Activated naive CD8-positive, alpha-beta T cell treated with anti-CD3 and anti-CD28 coated beads for 36 hours (primary cell): ENCODE measurements at places on chromosomes 16 and 17.

GRCh38 chr17:71725811-71726210 is 395.0 kb upstream of the SOX9 start:
- DNase-seq = no peak

GRCh38 chr17:2521257-2521656 is 9.6 kb upstream of the METTL16 start:
- no peak for DNase-seq

DNA sequence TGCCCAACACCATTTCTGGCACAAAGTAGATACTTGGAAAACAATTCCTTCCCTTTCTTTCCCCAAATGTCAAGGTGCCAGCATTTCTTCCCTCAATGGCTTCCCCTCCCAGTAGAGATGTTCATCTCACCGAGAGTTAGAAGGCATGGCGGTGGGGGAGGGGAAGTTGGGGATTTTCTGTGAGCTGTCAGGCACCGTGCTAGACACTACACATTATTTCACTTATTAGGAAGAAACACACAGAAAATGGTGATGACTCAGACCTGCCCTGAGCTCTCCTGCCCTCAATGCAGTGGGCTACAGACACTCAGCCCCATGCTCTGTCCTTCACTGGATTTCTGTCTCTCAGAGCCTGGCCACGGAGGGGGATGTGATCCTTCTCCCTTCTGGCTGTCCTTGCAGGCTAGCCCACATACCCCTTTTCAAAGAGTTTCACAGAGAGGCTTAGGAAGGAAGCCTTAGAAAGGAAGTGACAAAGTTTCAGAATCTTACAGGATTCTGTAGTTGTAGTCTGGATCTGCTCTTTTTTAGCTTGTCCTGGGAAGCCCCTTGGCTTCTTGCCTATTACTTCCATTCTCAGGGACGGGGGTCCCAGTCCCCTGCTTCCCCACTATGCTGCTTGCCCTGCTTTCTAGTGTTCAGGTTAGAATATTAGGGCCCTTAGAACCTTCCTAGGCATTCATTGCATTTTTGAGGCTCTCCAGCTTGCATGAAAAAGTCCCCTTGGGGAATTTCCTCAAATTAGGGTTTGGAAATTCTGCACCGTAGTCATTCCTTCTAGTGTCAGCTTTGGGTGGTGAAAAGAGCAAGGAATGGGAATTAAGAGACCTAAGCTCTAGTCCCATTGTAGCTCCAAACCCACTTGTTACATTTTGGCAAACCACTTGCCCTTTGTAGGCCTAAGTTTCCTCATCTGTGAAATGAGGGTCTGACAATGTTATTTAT is 12.2 kb upstream of the CCL5 start:
- peak; percentile 66 for DNase-seq

GRCh38 chr16:30526823-30527634 is 663 bp upstream of the ZNF768 start:
- peak; percentile 98 for DNase-seq

- no peak for DNase-seq
Measured at GRCh38 chr17:20207262-20207985, 198.3 kb downstream of the SPECC1 start.

- no peak for DNase-seq
Measured at GRCh38 chr16:77868478-77868877, 80.1 kb downstream of the VAT1L start.

DNA sequence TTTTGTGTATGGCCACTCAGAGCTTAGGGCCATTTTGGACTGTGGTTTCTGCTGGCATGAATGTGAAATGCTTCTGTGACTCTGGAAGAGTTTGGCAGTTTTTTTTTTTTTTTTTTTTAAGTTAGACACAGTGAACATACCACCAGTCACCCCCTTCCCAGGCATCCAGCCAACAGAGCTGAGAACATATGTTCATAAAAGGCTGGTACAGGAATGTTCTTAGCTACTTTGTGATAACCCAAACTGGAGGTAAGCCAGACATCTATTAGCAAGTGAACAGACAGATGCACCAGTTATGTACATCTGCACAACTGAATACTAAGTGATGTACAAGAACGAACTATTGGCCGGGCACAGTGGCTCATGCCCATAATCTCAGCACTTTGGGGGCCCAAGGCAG is 92.7 kb downstream of the ABCC1 start:
- no peak for DNase-seq

GRCh38 chr17:78996781-78997201 is 12.8 kb downstream of the CANT1 start:
- no peak for DNase-seq

DNA sequence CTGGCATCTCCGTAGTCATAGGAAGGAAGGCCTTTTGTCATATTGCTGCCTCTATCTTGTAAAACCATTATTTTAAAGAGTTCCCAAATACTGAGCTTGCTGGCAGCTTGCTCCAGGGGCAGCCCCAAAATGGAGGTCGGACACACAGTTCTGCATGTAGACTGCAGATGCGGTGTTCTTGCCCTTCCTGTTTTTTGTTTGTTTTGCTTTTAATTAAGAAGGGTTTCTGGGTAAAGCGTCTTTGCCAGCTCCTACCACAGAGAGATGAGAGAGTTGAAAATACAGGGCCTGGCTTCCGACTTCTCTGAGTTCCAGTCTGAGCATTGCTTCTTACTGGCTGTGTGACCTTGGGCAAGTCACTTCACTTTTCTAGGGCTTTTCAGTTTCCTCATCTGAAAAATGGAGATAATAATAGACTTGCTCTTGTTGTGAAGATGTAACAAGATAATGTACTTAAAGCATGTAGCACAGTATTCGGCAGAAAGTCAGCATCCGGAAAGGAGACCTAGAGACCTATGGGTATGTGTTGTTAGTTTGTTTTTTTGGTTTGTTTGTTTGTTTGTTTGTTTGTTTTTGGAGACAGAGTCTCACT is 67.8 kb upstream of the GSE1 start:
- DNase-seq = no peak
